ENCODE measurements at places on chromosomes 6 and 20. TPM values are rescaled to one million over a fixed set of nuclear protein-coding genes. Genes with fewer than 3 reads are reported as not detected.
A peak's percentile ranks its signal among the peaks of the same experiment; 100 is the strongest.

The PTGIS gene
- 6.2 TPM for total RNA-seq

The LST1 gene
- 2.0 TPM for total RNA-seq

The ADGRB3 gene
- total RNA-seq = not detected

The CD83 gene
- total RNA-seq = 0.55 TPM

The IL17F gene
- total RNA-seq = not detected

The BTBD3 gene
- total RNA-seq = 29.3 TPM

GRCh38 chr6:4164456-4164855 lies 29.1 kb upstream of the ECI2 start:
- H3K27me3 ChIP-seq = no peaks in the 10 kb centered on the region
- no peaks in the 10 kb centered on the region for H3K36me3 ChIP-seq
- no peak for DNase-seq

GRCh38 chr6:91279740-91280493 lies 693.0 kb upstream of the MAP3K7 start:
- H3K27ac ChIP-seq = no peak overlapping the region
- no peaks in the 10 kb centered on the region for H3K36me3 ChIP-seq
- no peaks in the 10 kb centered on the region for H3K4me1 ChIP-seq
- no peak overlapping the region for H3K4me3 ChIP-seq
- H3K27me3 ChIP-seq = no peaks in the 10 kb centered on the region

DNA sequence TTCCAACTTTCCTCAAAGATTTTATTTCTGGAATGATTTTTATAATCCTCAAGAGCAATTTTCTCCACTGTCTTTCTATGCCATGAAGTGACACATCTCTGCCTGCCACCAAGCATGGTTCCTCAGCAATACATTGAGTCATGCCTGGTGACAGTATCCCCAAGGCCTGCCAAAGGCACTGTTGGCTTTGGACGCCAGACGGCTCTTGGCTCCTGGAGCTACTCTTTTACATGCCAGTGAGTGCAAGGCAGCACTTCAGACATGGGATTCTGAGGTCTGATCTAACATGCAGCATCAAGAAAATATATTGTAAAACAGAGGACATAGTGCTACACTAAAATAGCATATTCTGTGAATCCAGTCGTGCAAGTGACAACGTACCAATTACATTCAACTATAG lies 20.1 kb upstream of the PLEKHG1 start:
- no peak overlapping the region for H3K4me3 ChIP-seq
- DNase-seq = no peak
- H3K36me3 ChIP-seq = no peaks in the 10 kb centered on the region
- no peaks in the 10 kb centered on the region for H3K4me1 ChIP-seq

DNA sequence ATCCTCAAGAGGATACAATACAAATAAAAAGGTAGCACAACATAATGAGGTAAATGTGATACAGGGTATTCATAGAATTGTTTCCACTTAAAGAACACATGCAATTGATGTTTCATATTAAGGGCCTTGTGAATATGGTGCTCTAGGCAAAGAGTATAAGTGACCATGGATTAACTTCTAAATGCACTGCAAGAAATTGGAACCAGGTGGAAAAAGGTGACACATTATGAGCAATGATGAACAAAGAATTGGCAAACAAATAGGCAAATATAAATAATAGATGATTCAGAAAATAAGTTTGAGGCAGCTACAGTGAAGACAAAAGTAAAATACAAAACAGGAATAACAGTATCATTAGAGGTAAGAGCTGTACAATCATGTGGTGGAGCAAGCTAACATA lies 192.0 kb downstream of the GRIK2 start:
- no peak overlapping the region for H3K4me3 ChIP-seq
- H3K27ac ChIP-seq = no peak overlapping the region
- no peak for DNase-seq
- H3K4me1 ChIP-seq = no peaks in the 10 kb centered on the region
- no peaks in the 10 kb centered on the region for H3K27me3 ChIP-seq

DNA sequence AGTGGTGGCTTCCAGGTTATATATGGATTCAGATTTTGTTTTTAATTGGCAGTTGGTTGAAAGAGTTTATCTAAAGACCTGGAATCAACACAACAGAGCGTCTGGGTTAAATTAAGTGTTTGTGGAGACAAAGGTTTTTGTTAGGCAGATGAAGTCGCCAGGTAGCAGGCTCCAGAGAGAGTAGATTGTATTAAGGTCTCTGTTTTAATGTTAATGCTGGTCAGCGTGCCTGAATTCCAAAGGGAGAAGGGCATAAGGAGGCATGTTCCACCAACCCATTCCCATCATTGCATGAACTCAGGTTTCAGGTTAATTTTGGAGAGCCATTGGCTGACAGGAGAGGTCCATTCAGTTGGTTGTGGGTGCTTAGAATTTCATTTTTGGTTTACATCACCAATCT lies 744.1 kb upstream of the GJE1 start:
- no peak overlapping the region for H3K27ac ChIP-seq
- H3K36me3 ChIP-seq = no peaks in the 10 kb centered on the region
- H3K4me1 ChIP-seq = no peaks in the 10 kb centered on the region
- no peak for DNase-seq
- no peak overlapping the region for H3K4me3 ChIP-seq

DNA sequence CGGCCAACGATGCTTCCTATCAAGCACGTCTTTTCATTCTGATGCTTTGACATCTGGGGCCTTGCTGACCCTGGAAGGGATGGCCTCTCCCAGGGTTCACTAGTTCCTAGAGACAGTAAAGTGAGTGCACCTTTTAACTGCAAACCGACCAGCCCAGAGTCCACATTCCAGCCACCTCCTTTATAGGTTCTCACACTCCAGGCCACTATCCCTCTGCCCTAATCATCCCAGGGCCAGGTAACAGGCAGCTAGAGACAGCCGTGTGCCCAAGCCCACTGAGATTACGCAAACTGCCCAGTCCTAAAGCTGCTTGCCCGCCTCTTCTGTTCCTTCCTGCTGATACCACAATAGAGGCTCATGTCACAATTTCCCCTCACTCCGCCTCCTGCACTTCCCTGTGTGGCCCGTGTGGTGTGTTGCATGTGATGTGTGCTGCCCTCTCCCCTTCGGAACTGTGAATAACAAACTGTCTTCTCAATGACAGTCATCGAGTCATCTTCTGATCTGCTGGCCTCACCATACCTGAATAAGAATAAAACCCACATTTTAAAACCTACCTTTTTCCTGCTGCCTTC lies 123.7 kb upstream of the EXOC2 start:
- H3K4me3 ChIP-seq = no peak overlapping the region
- H3K27ac ChIP-seq = no peak overlapping the region
- no peaks in the 10 kb centered on the region for H3K4me1 ChIP-seq
- H3K27me3 ChIP-seq = no peaks in the 10 kb centered on the region

DNA sequence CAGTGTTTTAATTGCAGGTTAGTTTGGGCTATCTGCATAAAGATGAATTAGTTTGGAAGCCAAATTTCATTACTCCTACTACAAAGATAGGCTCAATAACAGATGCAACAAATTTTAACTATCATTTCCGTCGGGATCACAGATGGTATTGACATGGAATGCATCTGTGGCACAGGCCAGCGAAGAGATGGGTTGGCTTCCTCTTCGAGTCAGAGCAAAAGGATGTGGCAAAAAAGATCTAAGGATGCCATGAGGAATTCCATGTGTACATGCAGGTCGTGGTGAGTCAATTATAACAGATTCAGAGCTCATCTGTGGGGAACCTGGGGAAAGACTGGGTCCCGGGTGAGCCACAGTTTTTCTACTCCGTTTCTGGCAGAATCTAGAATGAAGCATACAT lies 83.0 kb upstream of the CITED2 start:
- no peak for DNase-seq
- no peak overlapping the region for H3K27ac ChIP-seq
- no peaks in the 10 kb centered on the region for H3K27me3 ChIP-seq
- peaks cover 3% of the 10 kb centered on the region for H3K4me1 ChIP-seq
- no peaks in the 10 kb centered on the region for H3K36me3 ChIP-seq

GRCh38 chr6:116459927-116460326 lies 1.2 kb upstream of the CALHM6 start:
- no peak overlapping the region for H3K27ac ChIP-seq
- H3K4me3 ChIP-seq = no peak overlapping the region
- H3K36me3 ChIP-seq = no peaks in the 10 kb centered on the region
- H3K4me1 ChIP-seq = peaks cover 8% of the 10 kb centered on the region

DNA sequence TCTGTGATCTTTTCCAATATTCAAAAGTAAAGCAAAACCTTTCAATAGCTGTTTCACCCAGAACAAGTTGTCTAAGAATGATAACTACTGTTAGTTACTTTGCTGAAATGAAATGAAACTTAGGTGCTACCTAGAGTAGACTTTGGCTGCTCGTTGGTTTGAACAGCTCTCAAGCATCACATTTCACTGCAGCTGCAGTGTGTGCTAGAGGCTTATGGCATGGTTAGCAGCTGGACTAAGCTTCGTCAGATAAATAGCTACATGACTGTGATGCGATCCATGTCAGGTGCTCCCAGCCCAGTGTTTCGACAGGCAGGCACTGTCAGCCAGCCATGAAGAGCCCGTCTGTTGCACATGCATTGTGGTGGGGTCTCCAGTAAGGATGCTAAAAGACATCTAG lies 201.1 kb downstream of the TFAP2B start:
- H3K36me3 ChIP-seq = no peaks in the 10 kb centered on the region
- no peak overlapping the region for H3K27ac ChIP-seq
- no peak for DNase-seq
- no peak overlapping the region for H3K4me3 ChIP-seq
- H3K27me3 ChIP-seq = no peaks in the 10 kb centered on the region
- no peaks in the 10 kb centered on the region for H3K4me1 ChIP-seq

GRCh38 chr6:32148289-32149091 lies 3.2 kb downstream of the PRRT1 start:
- peaks cover 27% of the 10 kb centered on the region for H3K27me3 ChIP-seq
- H3K4me1 ChIP-seq = peaks cover 16% of the 10 kb centered on the region
- peak; percentile 66 for DNase-seq
- no peaks in the 10 kb centered on the region for H3K36me3 ChIP-seq
- no peak overlapping the region for H3K27ac ChIP-seq

DNA sequence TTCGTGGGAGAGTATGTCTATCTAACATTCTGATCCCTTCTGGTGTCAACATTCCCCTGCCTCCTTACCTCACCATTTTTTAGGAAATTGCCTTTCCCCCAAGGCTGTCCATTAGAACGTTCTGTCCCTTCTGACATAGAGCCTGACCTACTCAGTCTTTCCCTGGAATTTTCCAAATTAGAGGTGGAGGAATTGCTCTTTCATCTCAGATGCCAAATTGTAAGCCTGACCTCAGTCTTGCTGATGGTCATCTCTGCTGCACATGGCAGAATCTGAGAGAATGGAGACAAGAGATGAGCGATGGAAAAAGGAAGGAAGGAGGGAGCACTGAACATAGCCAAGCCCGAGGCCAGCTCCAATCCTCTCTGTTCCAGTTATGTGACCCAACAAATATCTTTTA lies 5.4 kb upstream of the GCM1 start:
- no peak overlapping the region for H3K4me3 ChIP-seq
- DNase-seq = no peak
- peaks cover 1% of the 10 kb centered on the region for H3K27me3 ChIP-seq
- no peak overlapping the region for H3K27ac ChIP-seq
- no peaks in the 10 kb centered on the region for H3K4me1 ChIP-seq
- H3K36me3 ChIP-seq = no peaks in the 10 kb centered on the region

GRCh38 chr6:147055821-147056392 lies 148.3 kb upstream of the STXBP5 start:
- no peak overlapping the region for H3K4me3 ChIP-seq
- DNase-seq = no peak
- no peaks in the 10 kb centered on the region for H3K4me1 ChIP-seq
- no peak overlapping the region for H3K27ac ChIP-seq

GRCh38 chr6:46000905-46001304 lies 14.8 kb downstream of the CLIC5 start:
- H3K4me3 ChIP-seq = no peak overlapping the region
- H3K27ac ChIP-seq = no peak overlapping the region
- no peak for DNase-seq
- no peaks in the 10 kb centered on the region for H3K27me3 ChIP-seq

DNA sequence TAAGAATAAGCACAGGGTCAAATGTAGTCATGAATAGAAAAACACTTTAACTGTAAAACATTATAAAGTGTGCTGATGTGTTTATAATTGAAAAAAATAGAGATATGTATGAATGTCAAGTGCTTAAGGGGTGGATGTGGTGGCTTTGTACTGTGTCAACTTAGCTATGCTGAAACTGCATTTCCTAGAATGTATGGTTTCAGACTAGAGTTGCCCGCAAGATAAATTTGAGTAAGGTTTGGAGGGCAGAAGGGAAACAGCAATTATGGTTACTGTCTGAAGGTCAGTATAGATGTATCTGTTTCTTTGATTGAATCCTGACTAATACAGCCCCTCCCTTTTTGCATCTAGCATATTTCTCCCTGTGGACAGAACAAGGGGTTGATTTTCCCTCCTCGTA lies 288.1 kb upstream of the MOCS1 start:
- H3K27ac ChIP-seq = no peak overlapping the region
- no peaks in the 10 kb centered on the region for H3K36me3 ChIP-seq
- no peaks in the 10 kb centered on the region for H3K27me3 ChIP-seq
- no peak overlapping the region for H3K4me3 ChIP-seq

GRCh38 chr6:68911811-68912210 lies 276.7 kb downstream of the ADGRB3 start:
- no peaks in the 10 kb centered on the region for H3K36me3 ChIP-seq
- H3K27me3 ChIP-seq = no peaks in the 10 kb centered on the region
- H3K27ac ChIP-seq = no peak overlapping the region
- H3K4me3 ChIP-seq = no peak overlapping the region
- H3K4me1 ChIP-seq = no peaks in the 10 kb centered on the region

DNA sequence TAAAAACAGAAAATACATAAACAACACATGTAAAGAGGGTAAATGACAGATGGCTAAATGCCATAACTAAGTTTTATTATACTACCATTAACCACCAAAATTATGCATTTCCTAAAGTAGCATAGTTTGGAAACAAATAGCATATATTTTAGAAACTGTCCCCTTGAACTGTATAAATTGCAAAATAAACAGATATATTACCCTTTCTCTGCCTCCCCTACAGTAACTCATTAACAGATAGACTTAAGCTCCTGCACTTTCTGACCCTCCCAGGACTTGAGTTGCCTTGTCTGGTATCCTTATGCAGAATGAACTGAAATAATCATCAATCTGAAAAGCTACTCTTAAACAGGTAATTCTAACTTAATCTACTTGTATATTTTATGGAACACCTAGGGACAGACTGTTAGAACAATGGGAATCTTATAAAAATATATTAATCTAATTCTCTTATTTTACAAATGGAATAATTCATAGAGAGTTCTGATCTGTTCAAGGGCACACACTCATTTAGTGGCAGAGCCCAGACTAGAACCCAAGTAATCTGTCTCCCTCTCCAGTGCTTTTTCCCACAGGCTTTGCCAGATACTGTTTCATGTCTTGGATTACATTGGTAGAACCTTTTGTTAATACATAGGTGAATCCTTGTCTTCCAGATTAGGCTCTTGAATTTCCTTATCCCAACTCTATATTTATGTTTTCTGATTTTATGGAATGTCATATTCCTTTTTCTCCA lies 50.6 kb upstream of the LOC128125822 start:
- no peak overlapping the region for H3K27ac ChIP-seq
- H3K36me3 ChIP-seq = no peaks in the 10 kb centered on the region
- no peaks in the 10 kb centered on the region for H3K4me1 ChIP-seq
- H3K4me3 ChIP-seq = no peak overlapping the region

Measured in endothelial cell of umbilical vein (primary cell).